ENCODE measurements at places on chromosomes 1 and 21. TPM values are rescaled to one million over a fixed set of nuclear protein-coding genes. Genes with fewer than 3 reads are reported as not detected.

DNA sequence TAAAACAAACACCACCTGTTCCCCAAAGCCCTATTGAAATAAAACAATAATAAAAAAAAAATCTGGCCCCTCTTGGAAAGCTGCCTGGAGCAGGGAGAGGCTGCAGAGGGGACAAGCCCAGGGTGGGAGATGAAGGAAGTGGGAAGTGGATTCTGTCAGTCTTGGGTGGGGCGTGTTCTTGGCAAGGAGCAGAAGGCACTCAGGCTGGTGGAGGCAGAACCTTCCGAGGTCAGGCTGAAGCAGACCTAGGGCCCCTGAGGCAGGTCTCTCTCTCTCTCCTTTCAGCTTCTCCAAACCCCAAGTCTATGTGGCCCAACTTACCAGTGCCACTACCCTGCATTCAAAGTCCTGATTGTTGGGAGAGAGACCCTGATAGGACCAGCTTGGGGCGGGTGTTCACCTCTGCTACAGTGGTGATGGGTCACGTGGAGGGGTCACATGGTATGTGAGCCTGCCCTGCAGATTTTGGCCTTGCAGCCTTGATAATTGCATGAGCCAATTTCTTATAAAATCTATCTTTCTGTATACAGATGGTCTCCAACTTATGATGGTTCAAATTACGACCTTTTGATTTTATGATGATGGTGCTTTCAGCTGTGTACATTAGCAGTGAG is 145.4 kb upstream of the C1orf174 start:
- DNase-seq = no peak

GRCh38 chr1:18037651-18038050 is 69.9 kb upstream of the IGSF21 start:
- DNase-seq = no peak

GRCh38 chr1:150233359-150234308 is 2.3 kb downstream of the ANP32E start:
- no peak for DNase-seq

- DNase-seq = no peak
Measured at GRCh38 chr1:76256289-76257223, 182.0 kb downstream of the ST6GALNAC3 start.

The MACF1 gene
- 334 TPM for total RNA-seq

- DNase-seq = peak; percentile 57
Measured at GRCh38 chr1:23657659-23658275, 33.8 kb upstream of the RPL11 start.

The SPRR1B gene
- not detected for total RNA-seq

The FCAMR gene
- not detected for total RNA-seq

- no peak for DNase-seq
Measured at GRCh38 chr1:239025223-239025622, 361.1 kb upstream of the CHRM3 start.

DNA sequence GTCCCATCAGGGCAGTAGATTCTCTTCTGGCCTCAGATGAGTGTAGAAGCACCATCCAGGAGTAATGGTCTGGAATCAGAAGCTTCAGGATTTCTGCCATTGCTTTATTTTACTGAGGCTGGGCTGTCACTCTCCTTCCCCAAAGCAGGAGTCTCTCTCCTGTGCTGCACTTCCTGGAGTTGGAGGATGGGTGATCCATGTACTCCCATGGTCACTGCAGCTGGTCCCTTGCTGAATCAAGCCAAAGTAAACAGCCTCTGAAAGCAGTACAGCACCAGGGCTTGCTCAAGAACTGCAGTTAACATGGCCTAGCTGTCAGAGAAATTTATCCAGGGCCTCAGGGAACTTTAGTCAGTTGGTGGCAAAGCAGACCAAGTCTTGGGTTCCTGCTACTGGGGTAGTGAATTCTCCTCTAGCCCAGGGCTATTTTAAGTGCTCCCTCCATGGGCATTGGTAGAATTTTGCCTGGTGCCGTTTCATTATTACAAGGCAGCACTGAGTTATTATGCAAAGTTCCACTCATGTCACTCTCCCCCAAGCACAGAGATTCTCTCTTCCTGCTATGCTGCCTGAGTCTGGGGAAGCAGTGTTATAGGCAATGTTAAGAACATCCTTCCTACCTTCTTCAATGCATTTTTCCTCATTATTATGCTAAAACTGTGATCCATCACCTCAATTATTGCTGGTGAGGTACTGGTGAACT is 29.5 kb downstream of the DRAM2 start:
- DNase-seq = no peak

The GLMN gene
- 1.8 TPM for total RNA-seq

DNA sequence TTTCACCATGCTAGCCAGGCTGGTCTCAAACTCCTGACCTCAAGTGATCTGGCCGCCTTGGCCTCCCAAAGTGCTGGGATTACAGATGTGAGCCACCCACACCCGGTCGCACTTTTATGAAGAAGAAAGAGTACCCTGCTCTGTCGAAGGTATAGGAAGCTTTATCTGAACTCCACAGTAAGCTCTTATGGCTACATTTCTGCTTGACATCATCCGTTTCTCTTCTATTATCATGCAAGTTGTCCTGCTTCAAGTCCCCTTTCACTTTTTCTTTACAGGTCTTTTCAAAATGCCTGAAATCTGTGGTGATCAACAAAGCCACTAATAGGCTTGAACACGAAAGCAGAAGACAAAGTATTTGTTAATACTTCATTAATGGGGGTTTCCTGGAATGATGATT is 4.0 kb downstream of the RPE65 start:
- DNase-seq = no peak

GRCh38 chr21:23694390-23694789 is 1912.9 kb downstream of the MRPL39 start:
- no peak for DNase-seq

DNA sequence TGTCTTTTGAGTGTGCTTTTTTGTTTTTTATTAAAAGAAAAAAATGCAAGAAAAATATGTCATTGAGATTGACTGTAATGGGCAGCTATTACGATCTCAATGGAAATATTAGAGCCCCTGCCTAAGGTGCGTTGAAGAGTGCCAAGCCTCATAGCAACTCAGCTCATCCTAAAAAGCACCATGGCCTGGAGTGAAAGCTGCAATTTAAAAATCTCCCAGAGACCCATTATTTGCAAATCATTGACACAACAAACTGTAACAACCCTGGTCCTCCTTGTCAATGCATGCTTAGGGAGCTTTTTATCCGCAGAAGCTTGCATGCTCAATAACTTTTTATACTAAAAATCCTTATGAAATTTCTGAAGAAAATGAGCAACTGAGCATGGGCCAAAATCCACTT is 954.5 kb downstream of the ADGRL2 start:
- DNase-seq = no peak

DNA sequence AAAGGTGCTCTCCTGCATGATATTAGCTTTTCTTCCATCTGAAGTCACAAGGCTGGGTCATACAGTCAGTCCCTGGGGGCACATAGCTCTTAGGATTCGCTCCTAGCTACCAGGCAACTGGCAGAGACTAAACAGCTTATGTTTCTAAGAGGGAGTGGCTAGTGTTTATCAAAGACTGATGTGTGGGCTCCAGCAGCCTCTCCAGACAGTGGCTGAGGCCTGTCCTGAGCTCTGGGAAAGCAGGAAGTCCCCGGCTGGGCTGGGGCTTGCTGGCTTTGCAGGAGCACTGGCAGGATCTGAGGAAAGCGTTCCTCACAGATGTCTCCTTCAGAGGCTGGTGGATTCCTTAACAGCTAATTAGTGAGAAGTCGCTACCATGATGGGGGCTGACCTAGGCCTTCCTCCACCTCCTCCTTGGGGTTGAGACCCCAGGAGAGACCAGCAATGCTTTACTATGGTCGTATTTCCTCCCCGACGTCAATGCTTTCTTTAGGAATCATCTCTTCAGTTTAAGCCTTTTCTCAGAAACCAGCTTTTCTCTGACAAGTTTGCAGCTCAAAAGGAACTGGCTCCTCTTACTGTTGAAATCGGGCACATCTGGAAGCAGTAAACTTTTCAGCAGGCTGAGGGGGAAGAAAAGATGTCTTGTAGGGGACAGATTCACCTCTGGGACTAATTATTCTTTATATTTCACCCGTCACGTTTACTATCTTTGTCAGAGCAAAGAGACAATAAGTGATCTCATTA is 33.5 kb upstream of the HHAT start:
- DNase-seq = no peak

The BSND gene
- total RNA-seq = not detected

The DISC1 gene
- total RNA-seq = 15.9 TPM

The SELE gene
- 3.3 TPM for total RNA-seq

- peak; percentile 26 for DNase-seq
Measured at GRCh38 chr1:167136191-167136614, 42.3 kb downstream of the STYXL2 start.

The RXFP4 gene
- total RNA-seq = not detected

DNA sequence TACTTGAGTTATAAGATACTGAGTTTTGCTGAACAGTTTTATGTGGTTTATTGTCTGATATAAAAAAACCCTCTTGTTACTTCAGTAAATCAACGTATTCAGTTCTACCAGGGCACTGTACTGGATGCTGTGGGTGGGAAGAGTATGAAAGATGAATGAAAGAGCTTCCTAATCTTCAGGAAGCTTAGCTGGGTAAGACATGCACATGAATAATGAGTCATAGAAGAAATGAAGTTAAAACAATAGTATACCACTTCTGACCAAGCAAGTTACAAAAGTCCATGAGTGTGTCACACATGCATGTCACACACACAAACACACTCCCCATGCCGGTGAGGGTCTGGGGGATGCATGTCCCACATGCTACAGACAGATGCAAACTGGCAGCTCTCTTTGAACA is 105.9 kb downstream of the SIPA1L2 start:
- DNase-seq = no peak

DNA sequence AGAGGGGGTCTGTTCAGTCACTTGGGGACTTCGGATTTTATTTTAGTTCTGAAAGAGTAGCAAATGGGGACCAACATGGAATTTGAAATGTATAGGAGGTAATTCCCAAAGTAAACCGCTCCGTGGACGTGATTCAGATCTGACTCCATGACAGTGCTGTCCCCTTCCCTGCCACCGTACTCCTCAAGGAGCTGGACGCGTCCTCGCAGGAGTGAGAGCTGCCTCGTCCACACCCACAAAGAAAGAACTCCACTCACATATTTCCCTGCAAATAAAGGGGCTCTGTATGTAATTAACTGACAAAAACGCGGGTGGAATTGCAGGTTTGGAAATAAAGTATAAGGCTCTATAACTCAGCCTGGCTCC is 183.6 kb downstream of the ETS2 start:
- DNase-seq = no peak

GRCh38 chr1:109040989-109041620 is 797 bp downstream of the WDR47 start:
- no peak for DNase-seq

- DNase-seq = no peak
Measured at GRCh38 chr21:23488245-23488644, 2119.0 kb downstream of the MRPL39 start.

- peak; percentile 83 for DNase-seq
Measured at GRCh38 chr1:177170756-177171535, at the start of gene BRINP2. BRINP2 (plus strand) TSS chr1:177170958; CDS start chr1:177229877, 58,919 bp downstream.

The RHEX gene
- total RNA-seq = not detected

GRCh38 chr1:234620272-234621126 is 10.5 kb upstream of the IRF2BP2 start:
- DNase-seq = no peak

The EPS8L3 gene
- not detected for total RNA-seq

- peak; percentile 87 for DNase-seq
Measured at GRCh38 chr1:41496080-41497055, 11.9 kb upstream of the EDN2 start.

All from adrenal gland (tissue), 19 donors.